ENCODE measurements at places on chromosomes 4 and X. TPM values are rescaled to one million over a fixed set of nuclear protein-coding genes. Genes with fewer than 3 reads are reported as not detected.

DNA sequence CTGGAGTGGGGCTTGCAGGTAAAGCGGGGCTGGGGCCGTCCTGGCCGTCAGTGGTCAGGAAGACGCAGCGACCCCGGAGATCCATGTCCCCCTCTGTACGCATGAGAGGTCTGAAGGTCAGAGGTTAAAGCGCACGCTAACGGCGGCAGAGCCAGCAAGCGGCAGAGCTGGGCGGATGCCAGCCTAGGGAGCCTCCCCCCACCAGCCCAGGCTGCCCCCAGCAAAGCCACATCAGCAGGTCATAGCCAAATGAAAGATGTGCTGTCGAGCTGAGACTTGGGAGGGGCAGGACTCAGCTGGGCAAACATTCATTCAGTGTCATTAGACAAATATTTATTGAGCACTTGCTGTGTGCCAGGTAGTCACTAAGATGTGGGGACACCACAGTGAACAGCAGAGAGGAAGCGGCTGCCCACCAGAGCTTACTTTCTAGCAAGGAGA, 593 bp upstream of the JAKMIP1 start:
- DNase-seq: no peak

- DNase-seq: no peak
Measured at GRCh38 chr4:15690020-15690809, 8.6 kb downstream of the FAM200B start.

GRCh38 chr4:59247032-59247431, 1953.1 kb upstream of the ADGRL3 start:
- DNase-seq: no peak

- no peak for DNase-seq
Measured at GRCh38 chr4:41619161-41619560, 81.2 kb downstream of the LIMCH1 start.

TEX13B gene
- total RNA-seq: not detected

MGAT4D gene
- total RNA-seq: not detected

GRCh38 chrX:138710866-138711341, 613 bp downstream of the FGF13 start:
- DNase-seq: peak; percentile 20

BEX2 gene
- 19.0 TPM for total RNA-seq

ATP2B3 gene
- total RNA-seq: 0.55 TPM

- no peak for DNase-seq
Measured at GRCh38 chr4:41299486-41299885, 42.8 kb downstream of the UCHL1 start.

- no peak for DNase-seq
Measured at GRCh38 chr4:101339332-101339731, 8.0 kb downstream of the PPP3CA start.

SYTL5 gene
- total RNA-seq: 1.0 TPM

DNA sequence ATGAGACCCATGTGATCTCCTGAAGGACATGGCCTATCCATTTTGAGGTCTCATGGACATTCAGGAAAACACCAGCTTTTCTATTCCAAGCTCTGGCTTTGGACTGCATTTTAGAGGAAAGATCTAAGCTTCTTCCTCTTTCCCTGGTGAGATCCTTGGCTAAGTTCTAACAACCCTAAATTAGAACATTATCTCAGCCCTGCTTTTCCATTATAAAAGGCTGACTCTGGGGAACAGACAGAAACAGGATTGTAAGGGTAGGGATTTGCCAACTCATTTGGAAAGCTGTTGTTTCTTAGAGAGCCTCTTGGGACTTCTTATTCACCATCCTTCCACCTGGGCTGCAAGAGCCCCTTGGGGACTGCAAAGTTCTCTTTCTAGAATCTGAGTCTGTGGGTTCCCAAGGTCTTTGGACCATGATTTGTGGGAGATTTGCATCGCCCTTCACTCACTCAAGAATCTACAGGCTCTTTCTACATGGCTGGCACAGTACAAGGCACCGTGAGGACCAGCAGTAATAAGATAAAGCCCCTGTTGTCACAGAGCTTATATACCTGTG, 146.9 kb downstream of the FNIP2 start:
- DNase-seq: no peak

Measured in upper lobe of left lung (tissue), 6 donors.